ENCODE measurements at places on chromosomes 12 and 14.

GRCh38 chr14:96098309-96098998, 59.3 kb downstream of the C14orf132 start:
- DNase-seq, result no peak

GRCh38 chr14:82447586-82447985, 913.9 kb upstream of the SEL1L start:
- DNase-seq, result no peak

DNA sequence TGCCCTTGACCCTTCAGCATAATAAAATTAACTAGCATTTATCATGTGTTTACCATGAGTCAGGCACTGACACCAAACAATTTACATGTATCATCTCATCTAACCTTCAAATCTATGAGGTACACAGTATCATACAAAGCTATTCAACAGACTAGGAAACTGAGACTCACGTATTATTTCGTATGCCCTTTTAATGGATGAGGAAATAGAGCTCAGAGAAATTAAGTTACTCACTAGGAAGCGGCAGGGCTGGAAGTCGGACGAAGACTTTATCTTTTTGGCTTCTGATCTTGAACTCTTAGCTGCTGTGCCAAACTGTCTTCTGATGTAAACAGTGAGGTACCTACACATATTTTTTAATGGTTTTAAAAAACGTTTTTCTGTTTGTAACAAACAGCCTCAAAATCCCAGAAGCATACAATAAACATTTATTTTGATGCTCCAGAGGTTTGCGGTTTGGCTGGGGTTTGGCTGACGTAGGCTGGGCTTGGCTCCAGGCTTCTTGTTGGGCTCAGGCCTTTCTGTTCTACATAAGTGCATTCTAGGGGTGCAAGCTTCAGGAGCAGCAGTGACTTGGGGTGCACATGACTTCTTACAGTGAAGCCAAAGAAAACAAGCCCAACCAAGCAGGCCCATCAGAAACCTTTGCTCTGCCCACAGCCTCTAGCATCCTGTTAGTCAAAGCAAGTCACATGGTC, 184.7 kb downstream of the TBX5 start:
- DNase-seq, result no peak

GRCh38 chr14:57687416-57687815, 178.5 kb downstream of the SLC35F4 start:
- DNase-seq, result no peak

DNA sequence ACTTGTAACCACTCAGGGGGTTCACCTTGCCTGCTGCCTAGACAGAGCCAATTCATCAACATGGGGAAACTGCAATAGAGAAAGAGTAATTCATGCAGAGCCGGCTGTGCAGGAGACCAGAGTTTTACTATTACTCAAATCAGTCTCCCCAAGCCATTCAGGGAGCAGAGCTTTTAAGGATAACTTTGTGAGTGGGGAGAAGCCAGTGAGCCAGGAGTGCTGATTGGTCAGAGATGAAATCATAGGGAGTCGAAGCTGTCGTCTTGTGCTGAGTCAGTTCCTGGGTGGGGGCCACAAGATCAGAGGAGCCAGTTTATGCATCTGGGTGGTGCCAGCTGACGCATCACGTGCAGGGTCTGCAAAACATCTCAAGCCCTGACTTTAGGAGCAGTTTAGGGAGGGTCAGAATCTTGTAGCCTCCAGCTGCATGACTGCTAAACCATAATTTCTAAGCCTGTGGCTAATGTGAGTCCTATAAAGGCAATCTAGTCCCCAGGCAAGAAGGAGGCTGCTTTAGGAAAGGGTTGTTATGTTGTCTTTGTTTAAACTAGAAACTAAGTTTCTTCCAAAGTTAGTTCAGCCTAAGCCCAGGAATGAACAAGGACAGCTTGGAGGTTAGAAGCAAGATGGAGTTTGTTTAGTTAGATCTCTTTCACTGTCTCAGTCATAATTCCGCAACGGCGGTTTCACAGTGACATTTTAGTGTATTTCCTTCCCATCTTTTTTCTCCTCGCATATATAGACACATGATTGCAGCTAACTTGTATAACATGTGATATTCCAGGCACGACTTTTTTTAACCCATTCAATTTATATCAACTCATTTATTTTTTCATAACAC, 68.9 kb upstream of the NCOR2 start:
- no peak for DNase-seq

GRCh38 chr12:57278465-57279381, 27.7 kb upstream of the STAC3 start:
- DNase-seq, result no peak

DNA sequence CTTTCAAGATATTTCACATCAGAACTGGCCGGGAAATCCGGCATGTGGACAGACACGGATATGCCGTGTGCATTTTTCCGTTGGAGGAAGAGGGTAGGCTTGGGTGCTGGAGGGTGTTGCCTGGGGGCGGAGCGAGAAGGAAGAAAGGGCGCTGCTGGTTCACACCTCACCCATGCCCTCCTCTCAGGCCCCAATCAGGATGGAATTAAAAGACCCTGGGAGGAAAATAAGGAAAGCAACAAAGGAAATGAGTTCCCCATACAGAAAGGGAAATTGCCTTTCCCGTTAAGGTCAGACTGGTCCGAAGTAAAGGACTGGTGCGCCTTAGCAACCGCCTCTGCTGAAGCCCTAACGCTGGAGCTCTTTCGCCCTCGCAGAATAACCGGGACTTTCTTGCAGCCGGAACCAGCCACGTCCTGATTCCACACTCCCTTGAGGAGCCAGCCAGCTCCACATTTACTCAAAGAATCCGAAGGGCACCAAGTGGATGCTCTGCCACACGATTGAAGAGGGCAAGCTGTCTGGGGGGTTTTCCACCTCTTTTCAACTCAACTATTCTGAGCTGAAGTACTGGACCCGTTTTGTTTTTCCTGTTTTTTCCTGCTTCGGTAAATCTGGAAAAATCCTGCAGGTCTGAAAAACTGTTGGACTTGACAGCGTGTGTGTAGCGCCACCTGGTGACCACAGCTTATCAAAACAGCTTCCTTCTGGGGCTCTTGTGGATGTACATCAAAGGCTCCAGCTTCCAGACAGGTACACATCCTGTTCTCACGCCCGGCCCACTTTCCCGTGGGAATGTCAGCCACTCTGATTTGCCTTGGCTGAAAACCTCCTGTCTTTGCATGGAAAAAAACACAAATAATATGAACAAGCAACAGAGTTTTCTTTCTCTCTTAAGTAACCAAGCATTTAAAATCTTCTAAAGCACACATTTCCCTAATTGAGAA, 37.6 kb upstream of the BCL2L14 start:
- peak; percentile 65 for DNase-seq

DNA sequence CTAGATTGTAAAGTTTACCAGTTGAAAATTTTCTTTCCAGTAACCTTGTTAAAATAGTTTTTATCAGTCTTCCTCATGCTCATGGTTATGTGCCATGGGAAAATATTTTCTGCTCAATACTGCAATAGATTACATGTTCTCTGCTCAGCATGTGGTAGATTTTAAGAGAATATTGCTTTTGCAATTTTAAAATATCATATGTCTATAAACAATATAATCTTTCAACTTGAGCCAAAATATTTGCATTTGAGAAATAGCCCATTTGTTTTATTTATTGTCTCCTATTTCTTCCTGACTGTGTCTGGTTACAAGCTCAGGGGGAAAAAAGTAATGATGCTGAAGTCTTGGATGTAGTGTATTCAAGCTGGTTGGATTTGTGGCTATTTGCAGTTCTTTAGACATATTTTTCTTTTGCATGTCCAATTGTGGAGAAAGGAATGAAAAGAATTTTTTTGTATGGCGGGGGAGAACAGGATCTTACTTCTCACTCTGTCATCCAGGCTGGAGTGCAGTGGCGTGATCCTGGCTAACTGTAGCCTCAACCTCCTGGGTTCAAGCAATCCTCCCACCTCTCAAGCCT, 342.6 kb upstream of the NAV3 start:
- no peak for DNase-seq

GRCh38 chr12:108337235-108338223, 1.6 kb downstream of the CMKLR1 start:
- peak; percentile 45 for DNase-seq

GRCh38 chr12:52613384-52614030, 4.9 kb downstream of the KRT73 start:
- DNase-seq, result no peak

DNA sequence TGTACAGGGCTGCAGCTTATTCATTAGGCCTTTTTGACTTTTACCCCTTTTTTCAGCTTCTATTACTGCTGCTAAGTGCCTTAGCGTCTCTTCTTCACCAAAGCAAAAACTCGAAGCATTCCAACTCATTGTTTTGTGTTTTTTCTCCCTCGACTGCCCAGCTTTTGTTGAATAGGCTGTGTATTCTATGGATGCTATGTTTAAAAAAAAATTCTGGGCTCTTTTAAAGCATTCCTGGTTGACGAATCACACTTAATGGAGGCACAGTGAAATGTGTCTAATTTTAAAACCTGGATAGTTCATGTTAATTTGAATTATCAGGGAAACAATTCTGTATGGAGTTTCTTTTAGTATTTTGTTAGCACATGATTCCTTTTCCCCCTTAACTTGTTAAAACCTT, 29.7 kb downstream of the KTN1 start:
- DNase-seq, result no peak

DNA sequence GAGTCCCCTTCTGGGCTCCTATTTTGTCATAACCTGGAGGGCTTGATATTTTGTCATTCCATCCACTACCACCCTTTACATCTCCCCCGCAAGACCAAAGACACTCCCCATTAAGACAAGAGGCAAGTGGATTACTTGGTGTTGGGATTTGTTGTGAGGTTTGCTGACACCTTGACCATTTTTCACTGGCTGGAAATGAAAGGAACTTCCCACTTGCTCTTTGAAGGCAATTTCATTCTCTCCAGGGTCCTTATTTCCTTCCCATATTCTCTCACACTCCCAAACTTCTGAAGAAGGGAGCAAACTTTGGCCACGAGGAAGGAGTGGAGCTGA, 14.9 kb downstream of the AGAP2 start:
- no peak for DNase-seq

GRCh38 chr12:25906651-25907340, 51.7 kb upstream of the RASSF8 start:
- DNase-seq, result no peak

GRCh38 chr12:20985399-20985798, 145.6 kb upstream of the SLCO1B1 start:
- no peak for DNase-seq

- no peak for DNase-seq
Measured at GRCh38 chr12:108386709-108387360, 47.7 kb upstream of the CMKLR1 start.

- DNase-seq, result no peak
Measured at GRCh38 chr12:51246254-51246853, 7.7 kb downstream of the DAZAP2 start.

GRCh38 chr14:57375156-57375555, 15.2 kb upstream of the NAA30 start:
- DNase-seq, result no peak

GRCh38 chr12:87779016-87779415, 250.2 kb downstream of the C12orf50 start:
- DNase-seq, result no peak

- no peak for DNase-seq
Measured at GRCh38 chr12:25771041-25771440, 187.4 kb upstream of the RASSF8 start.

- no peak for DNase-seq
Measured at GRCh38 chr12:116794725-116795124, 56.6 kb downstream of the RNFT2 start.

- DNase-seq, result no peak
Measured at GRCh38 chr14:71711619-71712018, 220.6 kb upstream of the RGS6 start.

- DNase-seq, result peak; percentile 2
Measured at GRCh38 chr12:26188127-26188526, 7.2 kb upstream of the SSPN start.

- DNase-seq, result no peak
Measured at GRCh38 chr14:86050757-86051156, 520.8 kb downstream of the FLRT2 start.

- no peak for DNase-seq
Measured at GRCh38 chr14:78242086-78242485, 71.9 kb downstream of the NRXN3 start.

DNA sequence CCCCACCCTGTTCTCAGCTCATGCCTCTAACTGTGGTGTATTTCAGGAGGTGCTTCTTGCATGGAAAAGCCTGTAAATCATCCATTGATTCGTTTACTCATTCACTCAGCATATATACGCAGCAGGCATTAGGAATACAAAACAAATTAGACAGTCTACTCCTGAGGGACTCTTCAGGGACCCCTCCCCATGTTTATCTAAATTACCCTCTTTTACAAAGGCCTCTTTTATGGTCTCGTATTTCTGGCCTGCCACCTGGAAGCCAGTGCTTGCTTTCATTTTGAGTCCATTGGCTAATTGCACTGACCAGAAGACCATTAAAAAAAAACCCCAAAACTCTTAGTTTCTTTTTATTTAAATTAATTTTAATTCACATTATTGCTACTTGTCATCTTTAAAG, 134.4 kb downstream of the DACT1 start:
- DNase-seq, result no peak

- DNase-seq, result no peak
Measured at GRCh38 chr12:55874443-55874842, 31.7 kb upstream of the MMP19 start.

DNA sequence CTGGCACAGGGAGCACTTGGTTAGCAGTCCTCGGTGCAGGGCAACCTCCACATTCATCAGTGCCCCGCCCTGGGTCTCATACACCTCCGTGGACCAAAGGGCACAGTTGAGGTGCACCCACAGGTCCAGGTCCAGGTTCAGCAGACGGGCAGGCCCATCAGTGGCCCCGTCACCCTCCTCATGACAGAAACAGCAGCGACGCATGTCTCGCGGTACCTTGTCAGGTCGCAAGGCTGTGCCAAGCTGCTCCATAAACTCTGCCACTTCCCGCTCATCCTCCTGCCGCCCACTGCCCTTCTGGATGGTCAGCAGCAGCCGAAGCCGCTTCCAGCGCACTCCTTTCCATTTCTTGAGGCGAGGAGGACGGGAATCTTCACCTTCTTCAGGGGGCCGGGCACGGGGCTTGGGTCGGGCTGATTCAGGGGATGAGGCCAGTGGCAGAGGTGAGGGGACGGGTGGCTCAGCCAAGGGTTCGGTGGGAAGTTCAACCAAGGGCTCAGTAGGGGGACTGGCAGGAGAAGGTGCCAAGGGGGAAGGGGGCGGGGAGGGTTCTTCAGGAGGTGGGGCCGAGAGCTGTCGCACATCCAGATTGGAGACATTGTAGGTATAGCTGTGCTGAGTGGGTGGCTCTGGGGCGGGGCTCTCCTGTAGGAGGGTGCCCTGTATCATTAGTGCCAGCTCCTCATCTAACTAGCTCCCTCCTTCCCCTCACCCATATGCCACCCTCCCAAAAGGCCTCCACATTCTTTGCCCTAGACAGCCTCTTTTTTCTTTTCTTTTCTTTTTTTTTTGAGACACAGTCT, 8.3 kb upstream of the PRKAG1 start:
- DNase-seq, result no peak

- no peak for DNase-seq
Measured at GRCh38 chr12:118288174-118288573, 84.5 kb downstream of the TAOK3 start.

All from hematopoietic multipotent progenitor cell (in vitro differentiated cells).